ENCODE measurements at places on chromosomes 5 and 9.

- DNase-seq: no peak
Measured at GRCh38 chr9:96460882-96461281, 10.9 kb downstream of the HABP4 start.

DNA sequence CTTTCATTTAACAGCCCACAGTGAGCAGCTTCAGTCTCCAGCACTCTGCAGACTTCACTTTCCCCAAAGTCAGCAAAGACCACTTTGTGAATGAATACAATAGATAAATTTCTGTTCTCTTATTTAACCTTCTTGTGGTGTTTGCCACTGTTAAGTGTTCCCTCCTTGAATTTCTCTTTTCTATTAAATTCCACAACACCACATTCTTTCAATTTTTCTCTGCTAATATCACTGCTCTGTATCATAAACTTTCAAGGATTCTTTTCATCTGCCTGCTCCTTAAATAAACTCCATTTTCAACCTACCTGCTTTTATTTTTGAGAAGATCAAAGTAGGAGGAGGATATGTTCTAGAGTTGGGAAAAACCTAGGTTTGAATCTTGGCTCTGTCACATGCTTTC, 739.5 kb upstream of the GRAMD2B start:
- no peak for DNase-seq

GRCh38 chr9:131773911-131774379, 34.1 kb upstream of the RAPGEF1 start:
- peak; percentile 49 for DNase-seq

GRCh38 chr5:109357807-109358206, 52.0 kb downstream of the PJA2 start:
- DNase-seq: no peak

DNA sequence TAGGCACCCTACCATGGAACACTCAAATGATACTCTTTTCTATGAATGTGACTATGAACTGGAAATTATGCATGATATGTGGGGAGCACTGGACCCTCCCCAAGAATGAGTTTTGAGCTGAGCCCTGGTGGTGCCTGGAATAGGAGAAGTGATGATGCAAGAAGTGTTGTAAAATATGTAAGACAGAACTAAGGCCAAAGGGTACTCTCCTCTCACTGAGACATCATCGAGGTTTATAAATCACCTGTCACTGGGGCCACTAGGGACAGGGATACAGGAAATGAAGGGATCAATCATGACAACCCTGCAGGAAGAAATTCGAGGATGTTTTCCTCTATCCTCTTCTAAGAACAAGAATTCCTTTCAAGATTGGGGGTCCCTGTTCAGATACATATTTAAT, 45.4 kb downstream of the PCSK1 start:
- DNase-seq: peak; percentile 27

GRCh38 chr5:1101961-1102713, 9.7 kb downstream of the SLC12A7 start:
- DNase-seq: no peak

DNA sequence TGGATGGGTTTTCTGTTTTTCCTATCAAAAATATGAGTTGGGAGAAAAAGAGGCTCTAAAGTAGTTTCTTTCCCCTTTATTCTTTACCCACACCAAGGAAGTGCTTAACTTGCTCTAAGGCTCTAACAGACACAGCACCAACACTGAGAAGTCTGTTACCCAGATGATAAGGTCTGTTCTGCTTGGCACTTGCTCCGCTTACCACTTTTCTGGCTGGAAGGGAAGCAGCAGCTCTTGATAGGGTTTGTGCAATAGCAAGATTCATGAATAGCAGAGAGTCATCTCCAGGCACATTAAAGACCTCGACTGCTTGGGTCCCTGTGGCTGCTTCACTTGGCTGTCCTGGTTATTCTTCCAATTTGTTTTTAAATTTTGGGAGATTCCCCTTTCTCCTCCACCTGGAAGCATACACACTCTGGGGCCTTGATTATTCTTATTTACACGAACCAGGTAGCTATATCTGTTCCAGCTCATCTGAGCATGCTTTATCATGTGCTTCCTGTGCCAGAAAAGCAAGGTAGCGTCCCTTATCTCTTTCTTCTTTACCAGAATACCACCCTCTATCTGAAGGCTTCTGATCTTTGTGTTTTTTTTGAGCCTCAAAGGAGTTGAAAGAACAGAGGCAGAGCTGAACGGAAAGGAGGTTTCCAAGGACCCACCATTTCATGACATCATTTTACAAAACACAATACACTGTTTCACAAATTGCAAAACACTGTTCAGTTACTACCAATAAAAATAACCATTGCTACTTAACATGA, 24.8 kb downstream of the PPP3R2 start:
- DNase-seq: no peak
